Coronary artery (tissue), 2 donors: ENCODE measurements at places on chromosomes 3 and 15.

- DNase-seq, result peak; percentile 62
Observed at GRCh38 chr3:134059671-134060560, 30.2 kb upstream of the SLCO2A1 start.

- no peak for DNase-seq
Observed at GRCh38 chr3:129747136-129747535, 140.7 kb upstream of the PLXND1 start.

DNA sequence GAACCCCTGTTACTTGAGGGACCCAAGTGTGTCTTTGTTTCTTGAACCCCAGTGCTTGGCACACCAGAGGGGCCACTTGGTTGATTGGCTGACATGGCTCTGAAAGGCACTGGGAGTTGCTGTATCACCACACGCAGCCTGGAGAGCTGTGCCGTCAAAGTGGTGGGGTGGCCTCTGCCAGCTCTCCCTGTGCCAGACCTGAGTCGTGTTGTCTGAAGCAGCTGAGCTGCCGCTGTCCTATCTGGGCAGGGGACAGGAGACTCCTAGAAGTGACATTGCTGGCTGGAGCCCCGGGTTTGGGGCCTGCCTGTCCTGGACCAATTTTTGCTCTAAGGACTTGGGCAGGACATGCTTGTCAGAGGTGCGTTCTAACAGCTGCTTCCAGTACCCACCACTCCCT, 5.5 kb upstream of the SNX22 start:
- peak; percentile 65 for DNase-seq

DNA sequence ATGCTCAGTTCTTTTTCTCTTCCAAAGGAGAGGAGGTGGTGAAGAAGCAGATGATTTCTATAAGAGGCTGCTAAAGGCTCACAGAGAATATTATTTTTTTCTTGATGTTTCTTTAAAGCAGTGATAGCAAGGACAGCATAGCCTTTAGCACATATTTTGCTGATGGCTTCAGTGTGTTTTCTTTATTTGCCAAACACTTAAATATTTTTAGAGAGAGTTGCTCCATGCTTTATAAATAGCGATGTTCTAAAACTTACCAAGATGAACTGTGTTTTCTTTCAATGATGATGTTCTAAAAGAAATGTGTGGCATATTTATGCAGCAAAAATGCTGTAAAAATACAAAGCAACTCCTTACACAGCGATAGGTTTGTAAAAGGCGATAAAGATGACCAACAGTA, 11.8 kb upstream of the KCNAB1 start:
- DNase-seq, result no peak

DNA sequence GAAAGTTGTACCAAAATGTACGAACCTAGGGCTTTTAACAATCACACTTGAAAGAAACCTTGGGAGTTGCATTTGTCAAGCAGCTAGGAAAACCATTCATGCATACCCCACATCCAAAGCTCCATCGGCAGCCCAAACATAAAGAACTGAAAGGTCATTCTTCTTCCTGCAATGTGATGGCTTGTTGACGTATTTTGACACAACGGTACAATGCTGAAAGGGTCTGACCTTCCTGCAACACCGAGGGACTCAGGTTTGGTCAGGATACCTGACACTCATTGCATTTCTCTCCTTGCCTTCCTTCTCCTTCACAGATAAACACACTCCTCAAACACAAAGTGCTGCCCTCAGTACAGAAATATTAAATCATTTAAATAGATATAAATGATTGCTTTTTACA, 145.5 kb downstream of the CDIN1 start:
- no peak for DNase-seq

DNA sequence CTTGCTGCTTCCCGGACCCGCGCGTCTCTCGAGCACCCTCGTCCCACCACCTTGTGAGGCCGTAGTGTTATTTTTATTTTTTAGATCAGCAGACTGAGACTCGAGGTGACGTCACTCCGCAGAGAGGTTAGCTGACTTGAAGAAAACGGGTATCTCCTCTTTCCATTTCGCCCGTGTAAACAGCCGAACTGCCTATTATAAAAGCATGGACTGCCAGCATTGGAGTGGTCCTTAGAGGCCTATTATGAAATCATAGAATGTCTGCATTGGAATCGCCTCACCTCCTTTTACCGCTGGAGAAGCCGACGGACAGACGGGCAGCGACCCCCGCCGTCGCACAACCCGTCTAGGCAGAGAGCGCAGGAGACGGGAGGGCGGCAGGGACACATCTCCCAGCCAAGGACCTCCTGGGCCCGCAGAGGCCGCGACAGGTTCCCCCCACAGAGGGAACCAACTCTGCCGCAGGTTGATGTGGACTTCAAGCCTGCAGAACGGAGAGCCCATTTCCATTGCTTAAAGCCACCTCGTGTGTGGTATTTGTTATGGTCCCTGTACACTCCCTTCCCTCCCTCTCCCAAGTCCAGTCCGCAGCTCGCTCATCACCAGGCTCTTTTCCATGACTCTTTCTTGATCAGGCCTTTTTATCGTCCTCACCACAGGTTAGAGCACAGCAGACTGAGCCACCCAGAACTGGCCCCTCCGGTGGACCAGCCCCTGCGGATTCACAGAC, 540 bp upstream of the PPP1R2 start:
- no peak for DNase-seq

- DNase-seq, result no peak
Observed at GRCh38 chr3:57434041-57434440, 110.1 kb downstream of the DNAH12 start.

DNA sequence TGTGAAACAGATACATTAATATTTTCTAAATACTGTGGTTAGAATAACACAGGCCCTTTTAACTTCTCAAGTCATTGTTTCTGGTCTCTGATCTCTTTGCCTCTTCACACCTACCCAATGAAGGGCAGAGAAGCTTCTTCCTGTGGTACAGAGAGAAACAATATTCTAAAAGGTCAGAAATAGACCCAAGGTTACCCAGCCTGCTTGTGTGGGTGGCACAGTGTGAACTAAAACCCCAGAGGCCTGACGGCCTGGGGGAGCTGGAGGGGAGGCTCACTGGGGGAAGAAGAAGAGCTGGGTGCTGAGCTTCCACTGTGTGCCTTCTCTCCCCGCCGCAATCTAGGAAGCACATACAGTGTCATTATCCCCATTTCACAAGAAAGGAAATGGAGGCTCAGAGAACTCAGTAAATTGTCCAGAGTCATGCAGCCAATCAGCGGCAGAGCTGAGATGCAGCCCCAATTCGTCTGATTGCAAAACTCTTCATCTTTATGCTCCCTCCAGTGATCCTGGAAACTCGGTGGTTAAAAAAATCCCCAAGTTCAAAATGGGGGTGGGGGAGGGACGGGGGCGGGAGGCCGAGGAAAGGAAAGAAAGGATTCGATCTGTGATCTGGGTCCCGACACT, 64.1 kb upstream of the HEG1 start:
- DNase-seq, result no peak

DNA sequence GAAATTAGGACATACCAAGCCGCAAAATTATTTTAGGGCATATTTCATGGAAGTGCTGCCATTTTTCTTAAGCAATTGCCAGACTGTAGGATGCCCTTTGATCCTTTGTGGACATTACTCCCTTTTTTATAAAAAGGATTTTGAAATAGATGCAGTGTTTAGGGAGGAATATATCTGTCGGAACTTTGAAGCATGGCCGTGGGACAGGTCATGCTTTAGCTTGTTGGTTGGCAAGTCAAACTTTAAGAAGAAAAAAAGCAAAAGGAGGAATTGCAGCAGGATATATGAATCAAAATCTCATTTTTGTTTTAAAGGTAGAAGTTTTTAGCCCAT, 122.1 kb downstream of the MCTP2 start:
- no peak for DNase-seq

DNA sequence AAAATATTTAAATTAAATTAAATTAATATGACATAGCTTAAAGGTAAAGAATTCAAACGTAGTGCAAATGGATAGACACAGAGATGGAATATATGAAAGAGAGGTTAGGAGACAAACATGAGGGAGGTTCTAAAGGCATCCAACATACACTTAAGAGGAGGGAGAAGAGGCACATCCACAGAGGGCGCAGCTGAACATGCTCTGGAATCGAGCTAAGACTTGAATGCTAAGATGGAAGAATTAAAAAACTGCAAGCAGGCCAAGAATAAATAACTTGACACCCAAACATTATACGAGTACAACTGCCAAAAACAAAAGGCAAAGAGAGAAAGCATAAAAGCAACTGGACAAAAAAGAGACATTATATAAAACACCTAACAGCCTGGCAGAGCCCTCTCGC, 9.1 kb upstream of the PRR20G start:
- no peak for DNase-seq

- DNase-seq, result no peak
Observed at GRCh38 chr3:43533009-43533408, 88.8 kb downstream of the ANO10 start.

GRCh38 chr15:84600331-84600686, 500 bp upstream of the ZSCAN2 start:
- peak; percentile 89 for DNase-seq

DNA sequence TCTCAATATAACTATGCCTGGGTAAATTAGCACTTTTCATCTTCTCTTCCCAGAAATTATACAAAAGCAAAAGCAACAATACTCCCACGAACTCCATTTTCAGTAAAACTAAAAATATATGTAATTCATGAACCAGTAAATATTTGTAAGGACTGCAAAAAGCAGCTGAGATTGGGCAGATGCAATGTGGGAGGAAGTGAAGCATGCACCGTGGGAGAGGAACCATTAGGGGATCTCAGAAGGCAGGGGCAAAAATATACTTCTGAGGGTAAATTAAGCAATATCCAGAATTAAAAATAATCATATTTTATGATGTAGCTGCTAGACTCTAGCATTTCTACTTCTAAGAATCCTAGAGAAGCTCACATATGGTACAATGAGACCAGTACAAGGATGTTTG, 20.2 kb downstream of the CFAP91 start:
- no peak for DNase-seq

DNA sequence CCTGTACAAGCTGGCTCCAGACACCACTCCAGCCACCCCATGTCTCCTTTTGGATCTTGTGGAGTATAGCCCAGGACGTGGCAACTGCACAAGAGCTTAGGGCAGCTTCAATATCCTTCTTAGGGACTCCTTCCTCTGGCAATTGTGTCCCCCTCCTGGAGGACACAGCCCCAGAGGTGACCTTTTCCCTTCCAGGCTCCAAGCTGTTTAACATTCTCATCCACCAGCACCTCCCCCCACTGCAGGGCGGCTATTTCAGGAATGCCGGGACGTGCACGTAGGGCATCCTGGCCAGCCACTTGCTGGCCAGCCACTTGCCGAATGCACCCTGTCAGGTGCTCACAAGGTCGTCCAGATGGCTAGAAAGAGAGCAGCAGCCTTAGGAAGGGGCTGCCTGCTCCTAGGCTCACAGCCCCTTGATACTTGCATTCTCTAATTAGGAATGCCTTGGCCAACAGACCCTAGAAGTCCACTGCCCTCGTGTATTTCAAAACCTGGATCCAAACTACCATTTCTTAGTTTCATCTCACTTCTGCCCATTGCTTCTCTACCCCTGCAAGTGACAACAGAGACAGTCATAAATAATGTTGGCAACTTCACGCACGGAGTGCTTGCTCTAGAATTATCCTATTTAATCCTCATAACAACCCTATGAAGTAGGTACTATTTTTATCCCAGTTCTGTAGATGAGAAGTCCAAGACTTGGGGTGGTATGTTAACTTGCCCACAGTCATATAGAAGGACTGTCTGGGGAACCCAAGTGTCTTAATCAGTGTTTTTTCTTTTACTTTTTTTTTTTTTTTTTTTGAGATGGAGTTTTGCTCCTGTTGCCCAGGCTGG, 24.5 kb upstream of the IDH2 start:
- DNase-seq, result no peak

GRCh38 chr3:125351152-125351551, 24.0 kb downstream of the ZNF148 start:
- DNase-seq, result no peak

GRCh38 chr3:23253214-23253613, 50.1 kb downstream of the UBE2E2 start:
- no peak for DNase-seq

DNA sequence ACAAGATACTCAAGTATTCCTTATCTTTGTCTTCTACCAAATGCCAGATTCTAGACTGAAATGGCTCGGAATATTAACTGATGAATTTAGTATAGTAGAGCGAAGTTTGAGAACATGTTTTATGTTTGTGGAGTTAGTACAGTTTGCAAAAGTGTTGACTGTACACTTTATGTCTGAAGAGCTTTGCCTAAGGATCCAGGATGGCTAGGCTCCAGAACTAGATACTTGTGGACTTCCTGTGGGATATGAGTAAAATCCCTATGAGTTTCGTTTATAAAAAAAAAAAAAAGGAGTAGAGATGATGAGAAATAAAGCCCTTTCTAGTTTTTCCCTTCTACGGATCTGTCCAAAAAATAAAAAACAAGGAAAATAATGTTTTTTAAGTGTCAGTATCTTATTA, 96.7 kb downstream of the TP63 start:
- no peak for DNase-seq

GRCh38 chr15:51132384-51133139, 37.9 kb upstream of the TNFAIP8L3 start:
- DNase-seq, result no peak

DNA sequence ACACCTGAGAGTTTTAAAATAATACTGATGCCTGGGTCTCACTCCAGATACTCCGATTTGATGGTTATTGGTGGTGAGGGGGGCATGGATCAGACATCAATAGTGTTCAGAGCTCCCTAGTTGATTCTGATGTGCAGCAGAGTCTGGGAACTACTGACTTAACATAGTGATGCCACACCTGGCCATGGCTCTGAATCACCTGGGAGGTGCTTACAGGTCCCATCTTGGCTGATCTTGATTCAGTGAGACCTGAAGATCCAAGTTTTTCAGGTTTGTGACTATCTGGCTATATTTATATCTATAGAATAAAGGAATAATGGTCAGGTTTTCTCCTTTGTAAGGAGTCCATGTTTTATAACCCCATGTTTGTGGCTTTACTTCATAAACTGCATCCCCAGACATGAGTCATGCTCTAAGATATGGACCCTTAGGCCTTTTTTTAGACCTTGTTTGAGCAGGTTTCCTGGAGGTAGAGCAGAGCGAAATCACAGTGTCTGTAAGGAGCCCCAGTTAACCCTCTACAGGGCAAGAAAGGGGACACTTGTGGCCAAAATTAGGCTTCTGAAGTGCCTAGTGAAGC, 101.4 kb downstream of the LARS2 start:
- DNase-seq, result no peak

DNA sequence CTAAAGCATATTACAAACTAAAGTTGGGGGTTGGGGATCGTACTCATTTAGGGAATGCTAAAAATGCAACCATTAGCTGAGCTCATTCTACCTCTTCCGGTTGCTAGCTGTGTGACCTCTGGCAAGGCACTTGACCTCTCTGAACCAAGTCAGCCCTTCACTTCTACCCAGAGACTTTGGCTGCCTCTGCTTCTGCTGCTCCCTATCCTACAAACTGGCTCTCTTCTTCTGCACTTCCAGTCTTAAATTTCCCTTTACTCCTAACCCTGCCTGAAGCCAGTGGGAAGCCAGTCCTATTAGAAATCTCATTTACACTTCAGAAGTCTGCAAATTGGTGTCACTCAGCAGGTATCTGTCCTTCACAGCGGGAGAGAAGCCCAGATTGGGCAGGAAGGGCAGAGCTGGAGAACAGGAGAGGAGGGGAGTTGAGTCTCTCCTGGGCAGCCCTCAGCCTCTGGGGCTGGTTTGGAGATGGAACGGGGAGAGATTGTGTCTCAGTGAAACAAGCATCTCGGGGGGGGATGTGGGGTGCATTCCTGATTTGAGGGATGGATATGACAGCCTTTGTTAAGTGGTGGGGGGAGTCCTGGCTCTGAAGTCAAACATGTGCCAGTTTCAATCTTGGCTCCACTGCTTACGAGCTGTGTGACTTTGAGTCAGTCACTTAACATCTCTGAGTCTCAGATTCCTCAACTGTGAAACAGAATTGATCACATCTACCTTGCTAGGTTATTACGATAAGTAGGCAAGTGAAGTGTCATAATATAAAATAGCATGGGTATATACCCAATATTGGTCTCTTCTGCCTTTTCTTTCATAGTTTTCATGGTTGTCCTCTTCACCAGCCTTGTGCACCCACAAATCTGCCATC, 7.8 kb upstream of the AEN start:
- no peak for DNase-seq
